ENCODE measurements at places on chromosomes 7 and 10.

DNA sequence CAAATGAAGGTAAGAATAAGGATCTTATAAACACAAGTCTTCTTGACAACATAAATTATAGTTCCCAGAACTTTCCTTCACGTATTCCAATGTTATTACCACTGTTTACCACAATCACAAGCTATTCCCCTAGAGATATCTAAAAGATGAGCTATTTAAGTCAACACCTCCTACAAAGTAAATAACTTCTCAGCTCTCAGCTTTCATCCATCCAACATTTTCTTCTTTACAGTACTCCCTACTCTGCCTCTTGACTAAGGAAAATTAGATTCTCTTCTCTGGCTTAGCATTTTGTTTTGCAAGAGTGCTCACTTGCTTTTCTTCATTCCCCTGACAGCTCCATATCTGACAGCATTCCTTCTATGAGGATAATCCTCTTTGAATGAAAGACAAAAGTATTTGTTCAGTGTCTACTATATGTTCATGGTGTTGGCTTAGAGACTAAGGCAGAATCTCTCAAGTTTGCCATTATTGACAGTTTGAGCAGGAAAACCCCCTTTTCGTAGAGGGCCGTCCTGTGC is 93.0 kb upstream of the IL6 start:
- H3K27ac ChIP-seq: no peak overlapping the region
- no peaks in the 10 kb centered on the region for H3K4me1 ChIP-seq
- H3K27me3 ChIP-seq: peaks cover 75% of the 10 kb centered on the region
- no peak overlapping the region for H3K4me3 ChIP-seq

- H3K4me1 ChIP-seq: no peaks in the 10 kb centered on the region
- H3K4me3 ChIP-seq: no peak overlapping the region
- H3K27ac ChIP-seq: no peak overlapping the region
- H3K36me3 ChIP-seq: no peaks in the 10 kb centered on the region
Observed at GRCh38 chr7:82188636-82189035, 254.9 kb downstream of the CACNA2D1 start.

DNA sequence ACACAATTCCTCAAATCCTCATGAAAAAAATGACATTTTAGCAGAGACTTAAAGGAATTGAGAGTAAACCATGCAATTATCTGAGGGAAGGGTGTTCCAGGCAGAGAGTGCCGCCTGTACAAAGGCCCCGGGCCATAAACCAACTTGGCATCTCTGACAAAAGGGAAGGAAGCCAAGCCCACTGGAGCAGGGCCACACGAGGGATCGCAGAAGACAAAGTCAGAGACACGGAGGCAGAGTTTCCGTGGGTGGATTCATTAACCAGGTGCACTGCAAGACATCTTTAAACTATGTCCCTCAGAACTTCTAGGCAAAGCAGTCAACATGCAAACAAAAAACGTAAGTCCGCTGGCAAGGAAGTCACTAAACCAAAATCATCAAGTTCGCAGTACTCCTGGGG is 92.0 kb downstream of the SFMBT2 start:
- H3K4me3 ChIP-seq: no peak overlapping the region
- H3K27ac ChIP-seq: no peak overlapping the region
- no peaks in the 10 kb centered on the region for H3K27me3 ChIP-seq
- H3K4me1 ChIP-seq: peaks cover 44% of the 10 kb centered on the region
- H3K36me3 ChIP-seq: peaks cover 37% of the 10 kb centered on the region
- no peak for DNase-seq

- H3K4me3 ChIP-seq: no peak overlapping the region
- H3K4me1 ChIP-seq: peaks cover 5% of the 10 kb centered on the region
- no peak for DNase-seq
- no peak overlapping the region for H3K27ac ChIP-seq
- H3K27me3 ChIP-seq: peaks cover 6% of the 10 kb centered on the region
- H3K36me3 ChIP-seq: no peaks in the 10 kb centered on the region
Observed at GRCh38 chr10:69769395-69769992, 32.2 kb upstream of the COL13A1 start.

GRCh38 chr10:44173608-44173894 is 211.3 kb downstream of the CXCL12 start:
- no peak overlapping the region for H3K4me3 ChIP-seq
- no peaks in the 10 kb centered on the region for H3K4me1 ChIP-seq
- DNase-seq: no peak
- no peaks in the 10 kb centered on the region for H3K27me3 ChIP-seq
- no peaks in the 10 kb centered on the region for H3K36me3 ChIP-seq
- no peak overlapping the region for H3K27ac ChIP-seq

DNA sequence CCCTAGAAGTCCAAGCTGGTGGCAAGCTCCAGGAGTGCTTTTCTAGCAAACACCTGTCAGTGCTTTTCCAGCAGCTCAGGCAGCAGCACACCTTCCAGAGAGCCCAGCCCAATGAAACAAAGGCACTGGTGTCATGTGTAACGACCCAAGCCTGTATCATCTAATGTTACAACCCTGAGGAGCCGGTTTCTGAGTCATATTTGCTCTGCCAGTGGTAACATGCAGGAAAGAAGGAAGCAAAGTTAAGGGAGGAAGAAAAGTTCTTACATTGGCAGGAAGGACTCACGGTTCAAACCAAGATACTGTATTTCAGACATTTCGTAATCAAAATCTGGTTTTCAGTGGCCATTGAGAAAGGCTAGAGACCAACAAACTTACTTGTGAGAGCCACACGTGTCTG is at the start of gene ANKRD22:
TSS of gene ANKRD22 (minus strand) at position 139 of the 400 bp plus-strand sequence. CDS start 237 bp downstream, outside the sequence.
- peaks cover 35% of the 10 kb centered on the region for H3K4me1 ChIP-seq
- H3K27me3 ChIP-seq: no peaks in the 10 kb centered on the region
- no peak within 1 kb of the TSS for H3K27ac ChIP-seq
- H3K36me3 ChIP-seq: peaks cover 4% of the 10 kb centered on the region
- no peak for DNase-seq

Data from activated CD8-positive, alpha-beta memory T cell treated with anti-CD3 and anti-CD28 coated beads, Interleukin-2, amount 10 ng/mL, durations not matched to agents 7 days and 5 days (primary cell).